MCF 10A (cell line): ENCODE measurements at places on chromosomes 2 and 18. TPM values are rescaled to one million over a fixed set of nuclear protein-coding genes. Genes with fewer than 3 reads are reported as not detected.

Gene ESPNL
- total RNA-seq, result not detected in 2 replicates

DNA sequence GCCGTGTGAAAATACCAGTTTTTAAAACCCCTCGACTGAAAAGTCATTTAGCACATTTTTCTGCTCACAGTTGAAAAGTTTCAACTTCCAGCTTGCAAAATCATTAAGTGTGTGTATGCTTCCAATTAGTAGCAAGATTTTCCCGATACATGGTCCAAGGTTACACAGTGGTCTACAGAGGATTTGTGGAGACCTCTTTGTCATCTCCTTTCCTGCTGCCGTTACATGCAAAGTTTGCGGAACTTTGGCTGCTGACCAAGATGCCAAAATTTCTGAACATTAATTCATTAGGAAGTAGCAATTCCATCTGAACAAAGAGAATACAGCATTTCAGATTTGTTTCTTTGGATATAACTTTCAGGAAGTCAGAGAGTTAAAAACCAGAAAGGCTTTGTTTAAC lies 474.6 kb downstream of the PLCL1 start:
- H3K4me3 ChIP-seq, result no peak overlapping the region
- H3K27ac ChIP-seq, result no peak overlapping the region
- H3K4me1 ChIP-seq, result peaks cover 6% of the 10 kb centered on the region
- no peak for DNase-seq
- H3K27me3 ChIP-seq, result peaks cover 50% of the 10 kb centered on the region
- H3K36me3 ChIP-seq, result no peaks in the 10 kb centered on the region

Gene CNRIP1
- total RNA-seq, result 0.84 and 2.4 TPM in 2 replicates

DNA sequence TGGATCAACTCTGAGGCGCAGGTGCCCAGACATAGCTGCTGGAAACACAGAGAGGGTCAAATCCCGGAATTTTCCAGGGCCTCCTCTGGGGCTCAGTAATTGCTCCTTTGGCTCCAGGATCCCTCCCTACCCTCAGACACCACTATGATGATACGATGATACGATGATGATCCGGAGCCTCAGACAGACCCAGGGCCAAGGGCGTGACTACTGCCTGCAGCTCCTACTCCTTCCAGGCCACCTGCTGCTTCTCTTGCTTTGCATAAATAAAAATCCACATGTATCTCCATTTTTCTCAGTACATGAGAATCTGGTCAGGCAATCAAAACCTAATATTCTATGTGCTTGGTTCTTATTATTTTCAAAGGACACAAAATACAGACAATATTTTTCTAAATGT lies 33.7 kb downstream of the MRPL35 start:
- H3K4me3 ChIP-seq, result no peak overlapping the region
- DNase-seq, result no peak
- no peaks in the 10 kb centered on the region for H3K4me1 ChIP-seq
- H3K27me3 ChIP-seq, result no peaks in the 10 kb centered on the region
- H3K36me3 ChIP-seq, result no peaks in the 10 kb centered on the region

GRCh38 chr2:228575897-228576296 lies 394.4 kb upstream of the SPHKAP start:
- no peak overlapping the region for H3K4me3 ChIP-seq
- no peaks in the 10 kb centered on the region for H3K4me1 ChIP-seq
- no peaks in the 10 kb centered on the region for H3K27me3 ChIP-seq

DNA sequence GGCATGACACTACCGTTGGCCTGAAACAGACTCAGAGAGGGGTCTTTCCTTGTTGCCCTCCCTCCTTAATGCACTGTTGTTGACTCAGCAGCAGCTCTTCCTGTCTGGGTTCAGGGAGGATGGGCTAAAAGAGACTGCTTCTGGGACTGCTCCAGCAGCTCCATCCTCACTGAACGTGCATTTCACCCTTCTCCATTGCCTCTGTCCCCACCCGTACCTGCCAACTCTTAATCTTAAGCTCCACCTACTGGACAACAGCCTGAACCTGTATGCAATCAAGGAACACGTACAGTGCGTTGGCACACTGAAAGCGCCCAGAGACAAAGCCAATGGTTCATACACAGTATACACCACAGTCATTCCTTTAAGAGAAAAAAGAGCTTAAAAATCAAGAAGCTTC lies 230.8 kb upstream of the RAB6C start:
- no peaks in the 10 kb centered on the region for H3K27me3 ChIP-seq
- peak; percentile 29 for DNase-seq
- H3K4me3 ChIP-seq, result no peak overlapping the region

DNA sequence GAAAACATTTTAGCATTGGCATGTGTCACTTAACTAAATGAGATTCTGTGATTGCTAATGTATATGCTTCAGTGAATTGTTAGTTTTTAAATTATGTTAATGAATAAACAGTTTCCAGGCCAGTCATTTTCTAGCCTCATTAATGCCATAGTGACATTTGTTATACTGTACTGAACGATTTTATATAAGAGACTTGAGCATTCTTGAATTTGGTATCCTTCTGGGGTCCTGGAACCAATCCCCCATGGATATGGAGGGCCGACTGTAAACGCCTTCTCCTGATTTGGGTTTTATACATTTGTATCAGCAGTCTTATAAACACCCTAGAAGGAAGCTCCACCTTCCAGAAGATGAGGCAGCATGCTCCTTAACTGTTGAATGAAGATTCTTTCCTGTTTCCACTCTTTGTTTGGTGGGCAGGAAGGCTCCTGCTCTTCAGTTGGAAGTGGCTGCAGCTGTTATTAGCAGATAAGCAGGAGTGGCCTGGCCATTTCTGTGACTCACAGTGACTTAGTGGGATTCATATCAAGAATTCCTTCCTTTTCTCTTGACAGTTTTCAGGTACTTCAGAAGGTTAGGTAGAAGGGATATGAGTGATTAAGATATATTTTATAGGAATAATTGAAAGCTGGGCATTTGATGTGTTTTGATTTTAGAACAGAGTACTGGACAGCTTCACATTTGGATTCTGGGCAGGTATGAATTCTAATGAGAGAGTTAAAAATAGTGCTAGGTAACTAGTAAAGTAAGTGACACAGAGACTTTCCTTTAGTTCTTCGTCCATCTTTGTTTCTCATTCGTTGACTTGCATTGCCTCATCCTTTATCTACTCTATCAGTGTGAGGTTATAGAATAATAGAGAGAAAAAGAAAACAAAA lies 124.9 kb downstream of the PLCL1 start:
- no peak for DNase-seq
- H3K4me1 ChIP-seq, result no peaks in the 10 kb centered on the region
- H3K27ac ChIP-seq, result no peak overlapping the region
